ENCODE measurements at places on chromosomes 1 and 21.
A peak's percentile ranks its signal among the peaks of the same experiment; 100 is the strongest.

- no peak for DNase-seq
- no peaks in the 10 kb centered on the region for H3K27me3 ChIP-seq
- no peaks in the 10 kb centered on the region for H3K4me1 ChIP-seq
- H3K27ac ChIP-seq: peak overlapping the region; percentile 6
- H3K36me3 ChIP-seq: no peaks in the 10 kb centered on the region
- no peak overlapping the region for H3K4me3 ChIP-seq
Measured at GRCh38 chr1:65630855-65631254, 161.8 kb upstream of the PDE4B start.

- no peaks in the 10 kb centered on the region for H3K27me3 ChIP-seq
- no peak for DNase-seq
- no peak overlapping the region for H3K4me3 ChIP-seq
- H3K36me3 ChIP-seq: no peaks in the 10 kb centered on the region
Measured at GRCh38 chr1:9020305-9020704, 5.9 kb downstream of the SLC2A7 start.

- H3K4me1 ChIP-seq: no peaks in the 10 kb centered on the region
- no peak overlapping the region for H3K27ac ChIP-seq
- H3K27me3 ChIP-seq: no peaks in the 10 kb centered on the region
- DNase-seq: no peak
- H3K36me3 ChIP-seq: no peaks in the 10 kb centered on the region
Measured at GRCh38 chr1:200710166-200710565, 28.5 kb upstream of the CAMSAP2 start.

GRCh38 chr1:156689035-156689952 lies 12.1 kb upstream of the NES start:
- peak; percentile 95 for DNase-seq
- H3K27me3 ChIP-seq: no peaks in the 10 kb centered on the region

GRCh38 chr1:65992165-65992821 lies 199.6 kb downstream of the PDE4B start:
- no peak overlapping the region for H3K4me3 ChIP-seq
- H3K27me3 ChIP-seq: no peaks in the 10 kb centered on the region
- peak; percentile 69 for DNase-seq
- no peak overlapping the region for H3K27ac ChIP-seq
- no peaks in the 10 kb centered on the region for H3K36me3 ChIP-seq
- H3K4me1 ChIP-seq: no peaks in the 10 kb centered on the region

DNA sequence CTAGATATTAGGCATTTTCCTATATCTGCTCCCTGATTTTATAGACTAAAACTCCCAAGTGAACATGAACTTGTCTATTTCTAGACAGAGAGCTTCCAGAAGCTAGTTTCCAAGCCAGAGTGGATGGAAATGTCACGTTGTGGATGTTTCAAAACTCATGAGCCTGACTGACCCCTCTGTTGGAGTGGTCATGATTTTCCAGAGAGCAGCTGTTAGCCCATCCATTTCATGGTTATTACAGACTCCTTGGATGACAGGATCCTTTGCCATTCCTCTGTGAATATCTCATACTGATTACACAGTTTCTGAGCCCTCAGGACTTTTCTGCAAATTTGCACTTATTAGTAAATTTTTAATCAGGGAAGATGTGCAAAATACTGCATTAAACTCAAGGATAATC lies 76.8 kb upstream of the ATF3 start:
- H3K27me3 ChIP-seq: no peaks in the 10 kb centered on the region
- no peak overlapping the region for H3K27ac ChIP-seq
- no peak for DNase-seq
- no peak overlapping the region for H3K4me3 ChIP-seq

- no peak overlapping the region for H3K4me3 ChIP-seq
- DNase-seq: no peak
Measured at GRCh38 chr1:94543893-94544635, 2.5 kb upstream of the F3 start.

GRCh38 chr1:174445817-174446216 lies 1.9 kb upstream of the GPR52 start:
- H3K4me3 ChIP-seq: no peak overlapping the region
- no peaks in the 10 kb centered on the region for H3K36me3 ChIP-seq
- H3K27ac ChIP-seq: no peak overlapping the region
- no peak for DNase-seq
- no peaks in the 10 kb centered on the region for H3K27me3 ChIP-seq

DNA sequence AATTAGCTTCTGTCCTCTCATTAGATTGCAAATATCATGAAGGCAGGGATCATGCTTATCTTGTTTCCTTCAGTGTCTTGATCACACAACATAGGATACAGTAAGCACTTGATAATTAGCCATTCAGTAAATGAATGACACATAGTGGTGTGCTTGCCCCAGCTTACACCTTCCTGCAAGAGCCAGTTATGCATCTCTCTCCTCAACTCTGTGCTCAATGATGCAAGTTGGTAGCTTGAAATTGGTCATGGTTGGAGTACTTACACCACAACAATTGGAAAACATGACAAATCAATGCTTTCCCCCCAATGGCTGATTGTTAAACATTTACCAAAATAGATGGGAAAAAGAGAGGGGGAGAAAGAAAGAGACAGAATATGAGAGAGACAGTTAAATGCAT lies 129.2 kb downstream of the NUF2 start:
- no peak overlapping the region for H3K4me3 ChIP-seq
- H3K36me3 ChIP-seq: no peaks in the 10 kb centered on the region
- no peaks in the 10 kb centered on the region for H3K4me1 ChIP-seq
- H3K27me3 ChIP-seq: no peaks in the 10 kb centered on the region

DNA sequence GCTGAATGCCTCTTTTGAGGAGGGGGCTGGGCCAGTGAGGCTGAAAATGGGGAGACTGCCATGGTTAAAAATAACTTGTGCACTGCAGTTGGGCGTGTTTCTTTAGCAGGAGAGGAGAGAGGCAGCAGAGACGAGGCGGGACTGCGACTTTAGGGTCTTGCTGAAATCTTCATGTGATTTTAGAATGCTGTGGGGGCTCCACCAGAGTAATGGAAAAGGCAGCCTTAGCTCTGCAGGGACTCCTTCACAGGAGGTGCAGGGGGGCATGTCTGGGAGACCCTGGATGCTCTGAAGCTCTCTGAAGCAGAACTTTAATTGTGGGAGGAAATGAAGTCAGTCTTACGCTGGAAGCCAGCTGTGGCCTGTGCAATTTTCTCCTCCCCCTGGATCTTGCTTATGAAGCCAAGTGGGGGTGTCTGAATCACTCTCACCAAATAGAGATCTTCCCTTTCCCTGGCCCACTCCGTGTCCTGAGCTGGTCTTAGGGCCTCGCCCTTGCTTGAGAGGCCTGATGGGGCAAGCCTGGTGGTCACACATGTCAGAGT lies 60.8 kb downstream of the NDUFS5 start:
- DNase-seq: peak; percentile 59
- no peak overlapping the region for H3K4me3 ChIP-seq
- no peaks in the 10 kb centered on the region for H3K27me3 ChIP-seq

GRCh38 chr1:1601564-1602303 lies 1.8 kb upstream of the FNDC10 start:
- H3K36me3 ChIP-seq: no peaks in the 10 kb centered on the region
- no peaks in the 10 kb centered on the region for H3K4me1 ChIP-seq
- no peak overlapping the region for H3K4me3 ChIP-seq
- no peak overlapping the region for H3K27ac ChIP-seq

DNA sequence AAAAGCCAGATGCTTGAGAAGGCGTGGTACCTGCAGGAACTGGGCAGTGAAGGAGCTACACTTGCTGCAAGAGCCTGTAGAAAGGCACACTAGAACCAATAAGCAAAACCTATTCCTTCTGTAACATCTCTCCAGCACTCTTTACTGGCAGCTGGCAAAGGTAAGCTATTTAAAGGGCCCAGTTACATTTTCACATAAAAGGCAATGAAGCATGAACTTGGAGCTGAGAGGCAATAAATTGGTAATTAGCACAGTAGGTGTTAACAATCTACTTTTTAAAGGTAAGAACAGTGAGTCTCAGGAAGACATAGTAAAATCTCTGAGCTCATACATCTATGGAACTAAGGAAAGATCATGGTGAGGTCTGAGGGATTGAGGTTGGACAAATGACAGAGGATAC lies 167.1 kb upstream of the OLFM3 start:
- H3K36me3 ChIP-seq: no peaks in the 10 kb centered on the region
- no peaks in the 10 kb centered on the region for H3K27me3 ChIP-seq
- no peak overlapping the region for H3K4me3 ChIP-seq

DNA sequence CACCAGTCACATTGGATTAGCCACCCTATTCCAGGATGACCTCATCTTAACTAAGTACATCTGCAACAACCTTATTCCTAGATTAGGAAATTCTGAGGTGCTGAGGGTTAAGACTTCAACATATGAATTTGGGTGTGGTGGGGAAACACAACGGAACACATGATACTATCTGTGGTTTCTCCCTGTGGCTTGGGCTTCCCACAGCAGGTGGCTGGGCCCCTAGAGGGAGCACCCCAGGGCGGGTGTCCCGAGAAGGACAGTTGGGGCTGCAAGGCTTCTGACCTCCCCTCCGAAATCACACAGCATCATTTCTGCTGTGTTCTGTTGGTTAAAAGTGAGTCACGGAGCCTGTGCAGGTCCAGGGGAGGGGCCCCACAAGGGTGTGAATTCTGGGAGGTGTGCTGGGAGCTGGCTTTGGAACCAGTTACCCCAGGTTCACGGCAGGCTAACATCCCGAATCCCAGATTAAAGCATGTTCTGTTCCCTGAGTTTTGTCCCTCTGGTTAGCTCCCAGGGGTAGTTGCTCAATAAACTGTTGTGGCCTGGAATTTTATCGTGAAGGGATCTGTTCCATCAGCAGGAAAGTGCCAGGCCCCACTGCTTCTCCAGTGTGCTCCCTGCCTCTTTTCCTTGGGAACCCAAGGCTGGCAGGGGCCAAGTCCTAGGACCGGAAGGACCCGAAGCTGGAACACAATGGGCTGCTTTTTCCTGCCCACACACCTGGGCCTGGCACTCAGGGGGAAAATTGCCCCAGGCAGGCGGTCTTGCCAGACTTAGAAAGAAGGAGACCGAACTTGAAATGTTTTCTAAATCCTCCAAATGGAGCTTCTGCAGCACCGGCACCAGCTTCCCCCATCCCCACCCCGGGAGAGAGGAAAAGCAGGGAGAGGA lies 154.0 kb upstream of the WNT4 start:
- no peak overlapping the region for H3K27ac ChIP-seq
- H3K36me3 ChIP-seq: no peaks in the 10 kb centered on the region
- DNase-seq: no peak
- H3K27me3 ChIP-seq: no peaks in the 10 kb centered on the region
- H3K4me3 ChIP-seq: no peak overlapping the region

DNA sequence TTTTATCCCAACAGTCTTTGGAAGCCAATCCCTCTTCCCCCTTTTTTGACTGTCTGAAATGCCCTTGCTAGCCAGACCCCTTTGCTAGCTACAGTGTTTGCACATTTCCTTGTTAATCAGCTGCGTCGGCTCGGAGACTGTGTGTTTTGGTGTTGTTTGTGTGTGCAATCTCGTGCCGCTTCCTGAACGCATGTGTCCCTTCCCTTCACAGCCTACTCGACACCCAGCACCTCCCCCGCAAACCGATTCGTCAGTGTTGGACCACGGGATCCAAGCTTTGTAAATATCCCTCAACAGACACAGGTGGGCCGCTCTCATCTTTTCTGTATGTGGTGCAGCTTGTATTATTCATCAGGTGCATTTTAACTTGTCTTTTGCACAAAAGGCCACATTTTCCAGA lies 298.7 kb downstream of the TM2D1 start:
- no peaks in the 10 kb centered on the region for H3K27me3 ChIP-seq
- no peak for DNase-seq
- peak overlapping the region; percentile 46 for H3K27ac ChIP-seq
- peaks cover 10% of the 10 kb centered on the region for H3K36me3 ChIP-seq
- peaks cover 6% of the 10 kb centered on the region for H3K4me1 ChIP-seq

DNA sequence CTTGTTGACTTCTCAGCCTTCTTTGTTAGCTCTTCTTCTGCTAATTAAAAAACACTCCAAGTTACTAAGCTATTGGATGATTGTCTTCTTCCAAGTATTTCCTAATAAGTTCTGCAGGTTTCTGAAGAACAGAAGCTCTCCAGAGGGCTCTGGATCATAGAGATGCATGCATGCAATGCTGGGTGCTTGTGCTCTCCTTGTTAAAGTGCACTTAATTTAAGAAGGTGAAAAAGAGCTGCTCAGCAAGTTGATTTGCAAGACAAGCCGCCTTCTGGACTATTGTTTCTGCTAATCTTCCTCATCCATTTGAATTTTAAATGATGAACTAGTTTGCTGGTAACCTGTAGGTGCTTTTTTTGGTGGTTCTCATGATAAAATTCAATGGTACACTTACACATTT lies 16.1 kb downstream of the RRP15 start:
- DNase-seq: no peak
- H3K4me1 ChIP-seq: peaks cover 4% of the 10 kb centered on the region
- no peaks in the 10 kb centered on the region for H3K27me3 ChIP-seq

DNA sequence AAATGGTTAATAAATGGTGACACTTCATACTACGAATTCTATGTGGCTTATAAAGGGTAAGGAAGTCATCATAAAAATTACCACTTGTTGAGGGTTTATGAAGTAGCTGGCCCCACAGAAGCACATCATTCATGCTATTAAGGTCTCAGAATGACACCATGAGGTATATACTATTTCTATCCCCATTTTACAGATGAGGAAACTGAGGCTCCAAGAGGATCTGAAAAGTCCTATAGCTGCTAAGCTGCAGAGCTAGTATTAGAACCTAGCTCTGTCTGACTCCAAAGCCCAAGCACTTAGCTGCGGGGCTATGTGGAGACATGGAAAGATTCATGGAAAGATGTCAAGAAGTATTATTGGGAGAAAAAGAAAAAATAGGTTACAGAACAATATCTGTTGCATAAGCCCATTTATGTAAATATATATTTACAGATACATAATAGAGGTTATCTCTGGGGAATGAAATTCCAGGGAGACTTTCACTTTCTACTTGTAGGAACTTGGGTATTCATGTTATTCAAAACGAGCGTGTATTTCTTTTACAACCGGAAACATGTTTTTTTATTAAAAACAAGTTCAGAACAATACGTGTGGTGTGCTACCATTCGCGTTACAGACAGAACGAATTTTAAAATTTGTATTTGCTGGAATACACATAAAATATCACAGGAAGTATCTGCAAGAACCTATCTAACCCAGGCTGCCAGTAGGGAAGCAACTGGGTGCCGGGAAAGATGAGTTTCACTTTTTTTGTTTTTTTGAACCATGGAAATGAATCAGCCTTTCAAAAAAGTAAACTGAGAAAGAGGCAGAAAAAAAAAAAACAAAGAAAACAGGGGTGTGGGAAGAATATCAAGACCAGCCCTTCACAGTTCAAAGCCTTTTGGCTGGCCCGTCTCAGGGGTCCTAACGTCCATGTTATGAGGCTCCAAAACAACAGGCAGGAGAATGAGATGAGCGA lies 13.4 kb downstream of the SPOCD1 start:
- no peaks in the 10 kb centered on the region for H3K27me3 ChIP-seq
- no peak overlapping the region for H3K4me3 ChIP-seq
- no peaks in the 10 kb centered on the region for H3K4me1 ChIP-seq
- no peaks in the 10 kb centered on the region for H3K36me3 ChIP-seq

- H3K27ac ChIP-seq: no peak overlapping the region
- H3K4me1 ChIP-seq: no peaks in the 10 kb centered on the region
- no peaks in the 10 kb centered on the region for H3K27me3 ChIP-seq
- H3K36me3 ChIP-seq: no peaks in the 10 kb centered on the region
Measured at GRCh38 chr1:198756470-198756869, 117.6 kb downstream of the PTPRC start.

Data from lung (tissue), 17 donors.